ENCODE measurements at places on chromosomes 2 and 18.

DNA sequence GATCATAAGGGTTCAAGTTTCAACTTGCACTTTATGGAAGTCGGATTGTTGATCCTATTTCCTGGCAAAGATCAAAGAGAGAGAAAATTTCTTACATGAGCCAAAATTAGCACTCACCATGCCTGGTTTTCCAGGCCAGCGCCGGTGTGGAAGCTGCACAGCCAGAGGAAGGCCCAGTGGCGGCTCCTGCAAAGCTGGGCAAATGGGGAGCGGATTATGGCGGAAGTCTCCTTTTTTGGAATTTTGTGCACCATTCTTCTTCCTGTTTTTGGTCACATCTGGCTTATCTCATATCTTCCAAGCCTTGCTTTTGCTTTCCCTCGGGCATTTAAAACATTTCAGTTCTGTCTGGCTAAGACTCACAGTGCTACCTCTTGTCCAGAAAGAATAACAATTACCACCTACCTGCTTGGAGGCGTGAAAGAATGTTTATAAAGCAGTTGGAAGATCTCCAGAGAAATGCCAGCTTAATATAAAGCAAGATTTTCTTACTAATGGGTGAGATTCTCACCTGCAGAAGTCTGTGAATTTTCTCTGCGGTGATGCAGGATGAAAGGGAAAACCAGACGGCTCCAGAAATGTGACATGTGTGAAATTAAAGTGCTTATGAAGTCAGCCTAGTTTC is 94.3 kb downstream of the ASAP2 start:
- no peak for DNase-seq

DNA sequence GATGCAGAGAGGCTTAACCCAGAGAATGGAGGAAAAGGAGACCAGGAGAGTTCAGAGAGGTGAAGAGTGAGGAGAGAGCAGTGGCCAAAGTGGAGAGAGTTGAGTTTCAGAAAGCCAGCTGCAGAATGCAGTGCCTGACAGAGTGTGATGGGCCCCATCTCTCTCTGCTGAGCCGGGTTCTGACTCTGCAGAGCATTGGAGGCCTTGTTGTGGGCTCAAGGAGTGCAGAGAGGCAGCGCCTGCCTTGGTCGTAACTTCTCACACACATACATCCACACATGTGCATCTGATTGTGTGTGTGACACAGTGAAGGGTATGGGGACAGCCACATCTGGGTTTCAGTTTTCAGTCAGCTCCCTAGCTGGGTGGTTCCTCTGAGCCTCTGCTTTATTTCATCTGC is 58.8 kb downstream of the AGAP1 start:
- no peak for DNase-seq

DNA sequence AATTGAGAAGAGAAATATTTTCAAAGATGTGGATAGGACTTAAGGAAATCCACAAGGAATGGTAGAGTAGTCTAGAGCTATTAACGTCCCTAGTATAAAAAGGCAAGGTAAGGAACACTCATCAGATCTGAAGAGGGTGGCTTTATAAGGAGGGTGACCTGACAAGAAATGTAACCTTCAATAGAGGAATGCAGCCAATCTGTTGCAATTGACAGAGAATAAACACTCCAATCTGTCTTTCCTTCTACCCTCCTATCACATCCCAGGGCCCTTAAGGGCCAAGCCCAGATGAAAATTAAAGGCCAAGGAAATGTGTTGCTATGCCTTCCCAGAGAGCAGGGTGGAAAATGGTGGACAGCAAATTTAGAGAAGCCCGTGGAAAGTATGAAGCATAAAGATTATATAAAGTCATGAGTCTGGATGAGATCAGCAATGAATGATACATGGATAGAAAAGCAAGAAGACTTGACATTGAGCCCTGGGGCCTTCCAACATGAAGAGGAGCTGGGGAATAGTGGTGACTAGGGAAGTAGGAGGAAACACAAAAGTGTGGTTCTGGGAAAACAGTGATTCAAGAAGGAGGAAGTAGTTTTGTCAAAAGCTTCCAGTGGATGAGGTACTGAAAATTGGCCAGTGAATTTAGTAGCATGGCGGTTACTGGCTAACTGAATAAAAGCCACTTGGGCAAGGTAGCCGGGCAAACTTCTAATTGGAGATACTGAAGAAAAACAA is 270.6 kb upstream of the TANK start:
- DNase-seq, result no peak

DNA sequence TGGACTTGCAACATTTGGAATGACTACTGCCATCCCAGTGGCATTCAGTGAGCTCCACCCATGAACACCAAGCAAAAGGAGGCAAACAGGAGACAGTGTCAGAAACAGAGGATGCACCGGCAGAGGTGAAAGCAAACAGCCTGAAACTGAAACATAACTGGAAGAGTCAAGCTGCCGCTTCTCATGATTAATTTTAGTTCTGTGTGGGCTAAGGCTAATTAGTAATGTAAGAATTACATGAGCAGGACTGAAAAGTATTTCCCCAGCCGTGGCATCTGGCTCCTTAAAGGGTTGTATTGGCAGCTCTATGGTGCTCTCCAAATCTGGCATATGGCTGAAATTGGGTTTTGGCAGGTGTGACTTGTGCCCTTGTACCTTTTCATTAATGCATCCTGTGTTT is 1108.1 kb downstream of the TSN start:
- no peak for DNase-seq

GRCh38 chr18:72187956-72188355 is 356.2 kb downstream of the CBLN2 start:
- no peak for DNase-seq

- DNase-seq, result no peak
Measured at GRCh38 chr2:213002383-213002782, 149.0 kb downstream of the IKZF2 start.

DNA sequence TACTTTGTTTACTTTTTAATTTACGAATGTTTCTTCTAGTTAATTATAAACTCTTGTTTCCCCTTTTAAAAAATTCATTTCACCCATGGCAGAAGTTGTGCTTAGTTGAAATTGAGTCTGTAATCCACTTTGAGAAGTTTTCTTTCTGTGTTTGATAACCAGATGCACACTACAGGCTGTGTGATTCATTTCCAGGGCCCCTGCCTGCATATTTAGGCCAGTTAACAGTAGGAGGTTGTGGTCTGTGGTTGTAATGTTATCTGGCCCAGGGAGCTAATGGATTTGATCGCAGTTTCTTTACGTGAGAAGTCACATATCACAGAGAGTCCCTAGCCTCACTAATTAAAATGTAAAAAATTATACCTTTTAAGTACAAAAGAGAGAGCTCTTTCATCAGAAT is 3.3 kb downstream of the CDH7 start:
- no peak for DNase-seq

DNA sequence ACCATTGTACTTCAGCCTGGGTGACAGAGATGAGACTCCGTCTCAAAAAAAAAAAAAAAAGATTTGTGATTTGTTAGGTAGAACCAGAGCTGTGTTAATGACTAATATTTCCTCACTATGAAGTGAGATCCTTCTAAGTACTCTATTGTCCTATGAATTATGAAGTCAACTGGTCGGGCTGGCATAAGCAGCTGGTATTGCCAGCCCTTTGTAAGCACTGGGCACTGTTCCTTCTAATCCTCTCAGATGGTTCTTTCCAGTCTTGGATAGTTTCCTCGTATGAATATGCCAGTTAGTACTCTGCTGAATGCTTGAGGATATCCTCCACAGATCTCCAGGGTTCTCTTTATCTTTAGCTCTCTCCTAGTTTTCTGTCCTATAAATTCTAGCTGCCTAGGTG is 223.1 kb upstream of the SP5 start:
- no peak for DNase-seq

- peak; percentile 63 for DNase-seq
Measured at GRCh38 chr2:74551942-74552913, 1.5 kb downstream of the LOXL3 start.

DNA sequence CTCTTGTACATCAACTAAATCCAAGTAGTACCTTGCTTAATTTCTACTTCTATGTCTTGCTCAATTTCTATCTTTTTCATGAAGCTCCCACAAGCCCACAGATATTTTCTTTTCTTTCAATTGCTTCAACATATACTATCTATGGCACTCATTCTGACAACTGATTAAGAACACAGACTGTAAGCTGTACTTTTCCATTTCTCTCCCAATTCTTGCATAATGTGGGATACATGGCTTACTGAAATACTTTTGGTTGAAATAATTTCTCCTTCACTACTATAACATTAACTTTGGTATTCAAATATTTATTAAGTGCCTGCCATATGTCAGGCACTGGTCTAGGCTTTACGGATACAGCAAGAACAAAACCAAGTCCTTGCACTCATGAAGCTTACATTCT is 84.8 kb downstream of the GORASP2 start:
- DNase-seq, result no peak

DNA sequence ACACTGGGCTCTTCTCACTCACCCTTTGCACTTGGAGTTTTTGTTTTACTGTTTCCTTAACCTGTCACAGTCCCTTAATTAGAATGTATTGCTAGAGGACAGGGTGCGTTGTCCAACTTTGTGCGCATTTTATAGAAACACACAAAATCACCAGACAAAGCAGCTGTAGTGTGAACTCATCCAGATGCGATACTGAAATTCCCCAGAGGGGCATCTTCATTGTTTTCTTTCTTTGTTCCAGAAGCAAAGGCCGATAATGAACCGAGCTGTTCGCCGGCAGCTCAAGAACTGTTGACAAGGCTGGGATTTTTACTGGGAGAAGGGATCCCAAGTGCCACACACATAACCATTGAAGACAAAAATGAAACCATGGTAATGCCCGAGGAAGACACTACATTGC is 137.6 kb downstream of the WDSUB1 start:
- no peak for DNase-seq

- peak; percentile 79 for DNase-seq
Measured at GRCh38 chr2:100819370-100820272, at the start of gene NPAS2. Gene NPAS2 (plus strand): TSS chr2:100820139. CDS start chr2:100904755, 84,616 bp downstream.

DNA sequence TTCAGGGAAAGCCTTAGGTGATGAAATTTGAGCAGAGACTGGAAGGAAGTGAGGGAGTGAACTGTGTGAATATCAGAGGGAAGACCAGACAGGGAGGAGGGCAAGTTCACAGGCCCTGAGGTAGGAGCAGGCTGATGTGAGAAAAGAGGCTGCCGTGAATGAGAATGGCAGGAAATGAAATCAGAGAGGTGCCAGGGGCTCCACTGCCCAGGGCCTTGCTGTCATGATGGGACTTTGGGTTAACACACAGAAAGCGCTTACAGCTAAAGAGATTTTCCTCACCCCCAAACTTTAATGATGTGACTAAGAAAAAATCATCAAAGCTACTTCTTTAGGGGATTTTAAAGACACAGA is 53.8 kb downstream of the MARCHF4 start:
- no peak for DNase-seq

DNA sequence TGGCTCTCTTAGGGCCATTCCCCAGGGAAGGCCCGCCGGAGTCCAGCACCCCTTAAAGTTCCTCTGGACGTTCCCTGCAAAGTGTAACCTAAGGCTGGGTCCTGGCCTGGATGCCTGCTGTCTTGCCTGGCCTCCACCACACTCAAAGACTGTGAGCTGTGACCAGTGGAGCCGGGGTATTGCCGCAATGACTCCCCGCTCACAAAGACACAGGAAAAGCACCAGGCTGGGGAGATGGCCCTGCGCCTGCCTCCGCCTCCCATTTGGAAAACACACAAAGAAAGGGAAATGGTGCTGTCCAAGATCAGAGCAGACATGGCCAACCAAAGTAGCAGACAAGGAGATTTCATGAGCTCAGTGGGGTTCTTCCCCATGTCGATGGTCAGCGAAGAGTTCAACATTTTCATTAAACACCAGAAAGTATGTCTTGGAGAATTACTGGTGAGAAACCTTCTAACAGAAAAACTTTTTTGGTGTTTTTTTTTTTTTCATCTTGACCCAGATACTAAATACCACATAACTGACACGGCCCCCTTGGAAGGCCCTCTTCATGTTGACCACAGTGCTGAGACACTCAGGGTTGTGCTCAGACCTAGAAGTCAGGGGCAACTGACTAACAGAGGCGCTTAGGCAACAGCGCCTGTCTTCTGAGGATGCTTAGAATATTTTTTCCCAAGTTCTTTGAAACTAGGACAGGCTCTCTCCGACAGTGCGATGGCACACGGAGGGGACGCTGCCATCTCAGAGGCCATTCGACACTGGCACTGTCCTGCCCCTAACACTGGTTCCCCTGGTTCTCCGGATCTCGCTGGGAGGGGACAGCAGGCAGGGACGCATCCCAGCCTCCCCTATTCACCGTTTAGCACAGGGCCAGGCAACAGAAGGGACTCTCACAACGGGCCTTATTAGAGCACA is 226.4 kb upstream of the ID2 start:
- no peak for DNase-seq

DNA sequence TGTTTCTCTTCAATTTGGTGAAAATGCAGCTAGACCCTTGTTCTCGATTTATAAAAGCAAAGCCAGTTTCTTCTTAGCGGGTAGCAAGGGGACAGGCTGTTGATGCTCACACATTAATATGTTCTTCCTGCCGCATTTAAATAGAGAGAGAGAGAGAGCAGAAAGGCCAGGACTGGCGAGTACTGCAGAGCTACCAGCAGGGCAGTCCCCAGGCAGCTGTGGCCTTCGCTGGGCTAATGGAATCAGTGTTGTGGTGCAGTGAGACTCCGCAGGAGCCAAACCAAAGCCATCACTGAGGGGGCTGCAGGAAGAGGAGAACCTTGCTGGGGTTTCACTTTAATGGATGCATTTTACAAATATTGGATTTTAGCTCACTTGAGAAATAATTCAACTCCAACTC is 223.6 kb downstream of the ACTR3 start:
- DNase-seq, result no peak

- no peak for DNase-seq
Measured at GRCh38 chr2:191262436-191262835, 17.2 kb downstream of the MYO1B start.

DNA sequence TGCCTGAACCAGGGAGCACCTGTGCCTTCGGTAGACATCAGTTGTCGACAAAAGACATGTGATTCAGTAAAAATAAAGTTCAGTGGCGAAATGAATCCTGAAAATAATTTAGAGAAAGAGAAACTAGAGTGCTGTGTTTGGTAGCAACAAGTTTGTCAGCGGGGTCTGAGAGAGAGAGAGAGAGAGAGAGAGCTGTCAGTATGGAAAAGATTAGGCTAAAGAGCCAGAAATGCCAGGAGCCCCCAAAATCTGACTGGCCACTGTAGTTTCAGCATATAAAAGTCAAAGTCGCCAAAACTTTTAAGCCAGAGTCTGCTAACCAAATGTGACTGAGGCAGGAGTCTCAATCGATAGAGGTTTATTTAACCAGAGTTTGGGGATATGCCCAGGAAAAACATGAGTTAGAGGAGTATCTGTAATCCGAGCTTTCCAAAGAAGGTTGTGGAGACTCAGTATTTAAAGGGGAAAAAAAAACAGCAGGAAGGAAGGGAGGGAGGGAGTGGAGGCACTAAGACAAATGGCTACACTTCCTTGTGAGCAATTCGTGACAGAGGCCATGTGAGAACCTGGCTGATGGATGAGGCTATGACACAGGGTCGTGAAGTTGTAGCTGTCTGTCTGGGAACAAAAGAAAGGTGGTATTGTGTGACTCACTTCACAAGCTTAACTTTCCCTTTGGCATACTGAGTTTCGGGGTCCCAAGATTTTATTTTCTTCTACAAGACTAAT is 20.5 kb upstream of the GNAL start:
- DNase-seq, result no peak

DNA sequence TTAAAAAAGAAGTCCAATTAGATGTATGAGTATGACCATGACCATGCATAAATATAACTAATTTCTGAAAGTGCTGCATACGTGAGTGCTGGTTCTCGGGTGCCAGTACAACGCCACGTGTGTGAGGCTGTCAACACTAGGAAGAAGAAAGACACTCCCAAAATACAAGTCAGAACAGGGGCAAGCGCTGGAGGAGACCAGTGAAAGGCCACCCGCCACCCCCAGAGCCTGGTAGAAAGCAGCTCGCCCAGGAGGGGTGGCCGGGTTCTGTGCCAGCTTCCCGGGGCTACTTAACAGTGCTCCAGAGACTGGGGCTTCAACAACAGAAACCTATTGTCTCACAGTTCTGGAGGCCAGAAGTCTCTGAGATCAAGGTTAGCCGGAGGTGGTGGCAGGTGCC is 147.6 kb downstream of the RTP5 start:
- no peak for DNase-seq

Measured in foreskin fibroblast (primary cell).